ENCODE measurements at places on chromosomes 6 and 20. TPM values are rescaled to one million over a fixed set of nuclear protein-coding genes. Genes with fewer than 3 reads are reported as not detected.
A peak's percentile ranks its signal among the peaks of the same experiment; 100 is the strongest.

DZANK1 gene
- total RNA-seq = 1.5 TPM

UBE3D gene
- 3.3 TPM for total RNA-seq

- peak; percentile 88 for ATAC-seq
Observed at GRCh38 chr20:53608456-53609452, 15.1 kb upstream of the ZNF217 start.

- ATAC-seq = peak; percentile 74
Observed at GRCh38 chr6:106799031-106799894, 169.9 kb downstream of the QRSL1 start.

- ATAC-seq = no peak
Observed at GRCh38 chr6:133501675-133502270, 260.6 kb downstream of the EYA4 start.
